ENCODE measurements at places on chromosomes 12 and 14.

DNA sequence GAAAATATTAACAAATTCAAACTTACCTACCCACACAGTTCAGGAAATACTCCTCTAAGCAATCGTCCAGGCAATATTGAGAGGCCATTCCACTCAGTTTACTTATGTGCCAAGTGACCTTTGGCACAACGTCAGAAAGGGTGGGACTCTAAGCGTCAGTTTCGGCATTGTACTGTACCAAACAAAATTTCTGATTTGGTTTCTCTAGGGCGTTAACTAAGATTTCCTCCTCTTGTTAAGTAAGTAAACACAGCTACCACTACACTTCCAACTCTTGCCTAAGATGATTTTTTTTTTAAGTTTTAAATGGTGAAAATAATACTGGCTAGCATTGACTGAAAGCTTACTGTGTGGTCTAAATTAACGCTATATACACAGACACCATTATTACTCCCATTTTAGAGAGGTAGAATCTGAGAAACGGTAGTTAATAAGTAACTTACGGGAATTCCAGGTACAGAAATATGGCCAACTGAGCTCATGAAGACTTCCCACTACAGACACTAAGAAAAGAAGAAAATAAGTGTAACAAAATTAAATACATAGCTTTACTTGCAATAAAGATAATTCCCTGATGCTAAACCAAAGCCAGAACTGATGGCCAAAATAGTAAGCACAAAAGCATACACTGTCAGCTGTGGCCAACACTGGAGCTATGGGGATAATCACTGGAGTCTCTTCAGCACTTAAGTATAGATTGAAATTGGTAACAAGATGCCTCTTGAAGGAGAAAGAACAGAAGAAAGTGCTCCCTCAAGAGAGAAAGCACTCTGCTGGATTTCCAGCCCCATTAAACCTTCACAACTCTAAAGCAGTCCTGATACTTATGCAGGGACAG is 76.1 kb downstream of the EPS8 start:
- DNase-seq: no peak

DNA sequence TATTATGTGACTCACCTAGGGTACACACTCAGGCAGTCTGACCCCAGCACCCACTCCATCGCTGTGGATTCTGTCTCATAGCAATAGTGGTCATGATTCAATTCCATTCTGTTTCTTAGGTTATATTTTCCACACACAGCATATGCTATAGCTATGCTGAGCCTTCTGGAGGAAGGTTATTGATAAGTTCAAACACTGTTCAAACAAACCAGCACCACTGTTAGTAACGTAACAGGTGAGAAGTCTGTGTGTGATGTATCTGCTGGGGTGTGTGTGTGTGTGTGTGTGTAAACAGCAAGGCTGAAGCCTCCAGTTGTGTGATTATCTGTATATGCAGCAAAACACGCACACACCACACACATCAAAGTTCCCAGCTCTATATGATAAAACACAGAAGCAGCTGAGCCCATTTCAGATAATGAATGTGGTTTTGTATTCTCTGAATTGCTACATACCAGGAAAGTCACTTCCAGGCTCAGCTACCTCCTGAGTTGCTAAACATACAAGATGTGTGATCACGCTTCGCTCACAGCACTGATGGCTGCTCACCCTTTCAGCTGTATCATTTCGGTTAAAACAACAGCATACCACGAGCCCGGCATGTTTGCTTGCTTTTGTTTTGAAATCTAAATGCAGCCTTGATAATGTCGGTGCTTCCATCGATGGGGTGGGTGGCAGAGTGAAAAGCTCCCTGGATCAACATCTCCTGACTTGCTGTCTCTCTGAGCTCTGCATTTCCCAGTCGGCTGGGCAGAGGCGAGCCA is 6.8 kb upstream of the SYNE3 start:
- no peak for DNase-seq

- DNase-seq: no peak
Observed at GRCh38 chr12:108977360-108977759, 43.5 kb downstream of the SVOP start.

GRCh38 chr14:50578433-50578832 is 18.5 kb downstream of the ATL1 start:
- DNase-seq: no peak

- DNase-seq: no peak
Observed at GRCh38 chr12:46556105-46556559, 183.6 kb upstream of the SLC38A2 start.

- DNase-seq: no peak
Observed at GRCh38 chr14:31261859-31262731, 54.5 kb upstream of the HECTD1 start.

DNA sequence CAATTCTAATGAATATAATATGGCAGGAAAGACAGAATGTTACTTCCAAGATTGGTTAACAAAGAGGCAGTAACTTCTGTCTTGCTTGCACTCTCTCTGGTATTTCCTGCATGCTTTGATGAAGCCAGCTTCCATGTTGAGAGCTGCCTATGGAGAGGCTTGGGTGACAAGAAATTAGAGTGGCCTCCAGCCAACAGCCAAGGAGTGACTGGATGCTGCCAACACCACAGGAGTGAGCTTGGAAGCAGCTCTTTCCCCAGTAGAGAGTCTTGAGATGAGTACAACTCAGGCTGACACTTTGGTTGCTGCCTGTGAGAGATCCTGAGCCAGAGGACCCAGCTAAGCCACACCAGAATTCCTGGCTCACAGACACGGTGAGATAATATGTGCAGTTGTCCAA is 183.1 kb downstream of the RMST start:
- no peak for DNase-seq

GRCh38 chr12:93729934-93730333 is 52.8 kb downstream of the CRADD start:
- no peak for DNase-seq

DNA sequence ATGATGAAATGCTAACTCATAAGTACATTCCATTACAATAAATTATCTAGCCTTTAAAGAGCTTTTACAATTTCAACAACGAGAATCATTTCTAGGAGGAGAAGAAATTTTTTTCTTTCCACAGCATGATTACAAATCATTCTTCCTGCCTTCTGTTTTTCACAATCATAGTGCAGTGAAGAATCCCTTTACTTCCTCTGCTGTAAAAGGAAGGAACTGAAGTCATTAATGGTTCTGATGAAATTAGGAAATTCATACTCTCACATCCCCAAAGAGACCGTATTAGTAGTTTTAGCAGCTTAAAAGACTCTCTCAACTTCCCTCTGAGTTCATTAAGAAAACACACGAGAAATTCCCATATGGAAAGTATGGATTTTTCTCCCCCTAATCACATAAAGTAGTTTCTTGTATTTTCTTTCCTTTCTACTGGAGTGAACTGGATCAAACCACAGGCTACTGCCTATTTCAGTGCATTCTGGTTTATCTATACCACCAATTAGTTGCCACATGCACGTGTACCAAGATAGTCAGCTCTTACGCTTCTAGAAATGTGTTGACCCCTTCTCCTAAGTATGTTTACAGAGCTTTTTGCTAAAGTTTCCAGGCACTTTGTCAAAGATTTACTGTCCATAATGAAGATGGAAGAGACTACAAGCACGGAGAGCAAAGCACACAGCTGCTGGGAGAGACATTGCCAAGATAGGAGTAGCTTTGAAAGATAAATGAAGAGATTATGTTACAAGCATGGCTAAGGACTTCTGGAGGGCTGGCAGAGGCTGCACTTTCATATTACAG is 58.9 kb upstream of the KITLG start:
- DNase-seq: no peak

All from GM23338 (cell line).